ENCODE measurements at places on chromosomes 2 and 18. TPM values are rescaled to one million over a fixed set of nuclear protein-coding genes. Genes with fewer than 3 reads are reported as not detected.

- no peak for DNase-seq
Observed at GRCh38 chr2:165122521-165122920, 81.3 kb downstream of the SCN3A start.

DNA sequence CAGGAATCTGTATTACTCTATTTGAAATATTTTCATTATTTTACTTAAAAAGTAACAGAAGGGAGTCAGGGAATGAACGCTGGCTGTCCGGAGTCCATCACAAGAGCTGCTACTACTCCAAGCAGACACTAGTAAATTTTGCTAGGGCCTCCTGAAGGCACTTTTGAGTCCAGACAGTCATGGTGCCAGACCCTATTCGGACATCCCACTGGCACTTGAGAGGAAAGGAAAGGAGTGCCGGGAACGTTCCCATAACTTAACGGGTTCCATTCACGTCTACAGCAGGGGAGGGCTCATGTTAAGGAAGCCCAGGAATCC lies 563 bp upstream of the GMCL1 start:
- DNase-seq = no peak

GRCh38 chr18:50401888-50402287 lies 27.0 kb downstream of the SKA1 start:
- no peak for DNase-seq

GRCh38 chr18:69817335-69817940 lies 130.2 kb downstream of the CD226 start:
- peak; percentile 55 for DNase-seq

The SLC5A7 gene
- not detected for total RNA-seq

DNA sequence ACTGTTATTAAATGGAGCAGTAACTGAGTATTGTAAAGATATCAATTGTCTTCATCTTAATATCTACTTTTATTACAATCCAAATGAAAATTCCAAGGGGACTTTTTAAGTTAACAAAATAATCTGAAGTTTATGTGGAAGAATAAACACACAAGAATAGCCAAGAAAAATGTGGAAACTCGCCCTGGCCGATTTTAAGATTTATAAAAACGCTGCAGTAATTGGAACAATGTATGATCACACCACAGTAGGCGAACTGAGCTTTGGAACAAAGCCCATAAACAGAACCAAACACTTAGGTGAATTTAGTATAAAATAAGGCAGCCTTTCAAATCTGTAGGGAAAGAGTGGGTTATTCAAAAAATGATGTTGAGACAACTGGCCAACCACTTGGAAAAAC lies 96.3 kb downstream of the ANTXR1 start:
- no peak for DNase-seq

DNA sequence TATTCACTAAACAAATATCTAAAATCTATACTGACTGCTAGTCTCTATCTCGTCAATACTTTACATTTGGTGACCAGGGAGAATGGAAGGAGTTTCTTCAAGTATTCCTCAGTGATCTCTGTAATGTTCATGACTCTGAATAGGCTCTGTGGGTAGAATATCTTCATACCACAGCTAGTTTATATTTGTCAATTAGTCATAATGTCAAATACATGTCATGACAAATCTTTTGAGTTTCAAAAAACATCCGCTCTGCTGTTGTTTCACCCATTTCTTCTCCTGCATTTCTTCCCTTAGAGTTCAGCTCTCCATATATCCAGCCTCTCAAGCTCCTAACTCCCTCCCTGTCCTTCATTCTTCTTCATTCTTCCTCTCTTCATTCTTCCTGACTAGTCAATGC lies 206.5 kb upstream of the FANCL start:
- no peak for DNase-seq

DNA sequence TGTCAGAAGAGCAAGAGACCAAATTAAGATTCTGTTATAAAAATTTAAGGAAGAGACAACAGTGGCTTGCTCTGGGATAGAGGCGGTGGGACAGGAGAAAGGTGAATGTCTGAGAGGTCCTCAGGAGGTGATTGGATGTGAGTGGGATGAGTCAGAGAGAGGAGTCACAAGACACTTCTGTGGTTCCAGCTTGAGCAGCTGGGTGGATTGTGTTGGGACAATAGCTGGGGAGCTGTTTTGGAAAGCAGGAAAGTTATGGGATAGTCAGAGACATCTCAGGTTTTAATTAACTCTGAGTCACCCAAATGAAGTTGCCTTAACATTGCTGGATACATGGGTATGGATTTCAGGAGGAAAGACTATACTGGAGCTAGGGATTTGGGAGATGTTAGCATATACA lies 218.0 kb upstream of the TRIB2 start:
- peak; percentile 44 for DNase-seq

- DNase-seq = no peak
Observed at GRCh38 chr2:241703032-241703604, 1.3 kb downstream of the ING5 start.

GRCh38 chr2:183623227-183623626 lies 499.0 kb downstream of the NUP35 start:
- no peak for DNase-seq

The TTC21B gene
- total RNA-seq = 12.8 TPM

The ELOA2 gene
- total RNA-seq = not detected

DNA sequence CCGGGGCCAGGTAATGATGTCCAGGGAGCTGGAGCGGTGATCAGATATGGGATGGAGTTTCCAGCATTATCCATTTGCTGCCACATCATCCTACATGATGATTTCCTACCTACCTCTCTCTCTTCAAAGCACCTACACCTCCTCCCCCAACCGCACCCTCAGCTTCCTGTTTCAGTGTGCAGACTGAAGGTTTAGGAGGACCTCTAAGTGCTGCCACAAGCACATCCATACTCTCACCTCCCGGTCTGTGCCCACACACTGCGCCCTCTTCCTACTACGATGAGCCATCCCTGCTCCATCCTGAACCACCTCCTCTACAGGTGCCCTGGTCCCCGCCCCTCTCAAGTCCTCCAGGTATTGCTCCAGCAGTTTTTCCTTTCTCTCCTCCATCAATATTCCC lies 123.7 kb downstream of the ALPK2 start:
- DNase-seq = no peak

DNA sequence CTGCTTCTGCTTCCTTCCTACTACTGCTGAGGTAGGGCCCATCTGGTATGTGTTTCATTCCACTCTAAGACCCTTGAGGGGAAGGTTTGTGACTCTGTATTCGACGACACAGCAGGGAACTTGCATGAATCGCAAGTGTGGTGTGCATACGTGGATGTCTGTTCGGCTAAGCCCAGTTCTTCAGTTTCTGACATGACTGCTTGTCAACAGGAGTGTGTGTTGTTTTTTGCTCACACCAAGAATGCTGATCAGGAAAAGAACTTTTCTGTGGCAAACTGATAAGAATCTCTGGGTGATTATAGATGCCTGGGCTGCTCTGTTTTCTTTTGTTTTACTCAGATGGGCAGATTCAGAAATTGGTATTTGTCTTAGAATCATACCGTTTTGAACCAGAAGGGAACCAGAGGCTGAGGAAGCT lies 22.0 kb downstream of the TNFRSF11A start:
- DNase-seq = no peak

- no peak for DNase-seq
Observed at GRCh38 chr18:45666520-45666919, 51.2 kb downstream of the SLC14A2 start.

The NYAP2 gene
- total RNA-seq = not detected

The TLX2 gene
- 0.18 TPM for total RNA-seq

The NAGK gene
- 98.5 TPM for total RNA-seq

GRCh38 chr2:143608758-143609157 lies 479.5 kb downstream of the ARHGAP15 start:
- no peak for DNase-seq

DNA sequence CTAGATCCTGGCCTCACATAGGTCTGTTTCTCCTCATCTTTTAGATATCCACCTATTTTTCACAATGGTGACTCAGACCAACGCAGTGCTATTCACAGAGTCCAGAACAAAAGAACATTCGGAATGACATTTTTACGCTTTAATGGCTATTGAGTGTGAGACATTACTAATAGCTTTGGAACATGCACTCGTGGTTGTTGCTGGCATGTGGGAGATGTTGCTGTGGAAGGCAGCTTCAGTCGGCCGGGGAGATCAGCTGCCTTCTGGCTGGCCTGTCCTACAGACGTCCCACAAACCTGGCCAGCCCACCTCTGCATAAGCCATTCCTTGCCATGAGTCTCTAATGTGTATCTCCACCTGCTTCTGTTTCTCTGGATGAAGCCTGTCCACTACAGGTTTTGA lies 3.4 kb downstream of the MBP start:
- peak; percentile 92 for DNase-seq

The DSG3 gene
- total RNA-seq = not detected

The SIX3 gene
- total RNA-seq = not detected

The ST8SIA3 gene
- total RNA-seq = not detected

GRCh38 chr2:58866040-58866439 lies 624.9 kb upstream of the FANCL start:
- DNase-seq = no peak

The KIF1A gene
- not detected for total RNA-seq

The BCS1L gene
- total RNA-seq = 43.5 TPM

- no peak for DNase-seq
Observed at GRCh38 chr2:126978333-126978732, 79.6 kb downstream of the TEX51 start.

The ASXL3 gene
- total RNA-seq = not detected

GRCh38 chr2:140589696-140590095 lies 1541.1 kb downstream of the LRP1B start:
- DNase-seq = no peak

DNA sequence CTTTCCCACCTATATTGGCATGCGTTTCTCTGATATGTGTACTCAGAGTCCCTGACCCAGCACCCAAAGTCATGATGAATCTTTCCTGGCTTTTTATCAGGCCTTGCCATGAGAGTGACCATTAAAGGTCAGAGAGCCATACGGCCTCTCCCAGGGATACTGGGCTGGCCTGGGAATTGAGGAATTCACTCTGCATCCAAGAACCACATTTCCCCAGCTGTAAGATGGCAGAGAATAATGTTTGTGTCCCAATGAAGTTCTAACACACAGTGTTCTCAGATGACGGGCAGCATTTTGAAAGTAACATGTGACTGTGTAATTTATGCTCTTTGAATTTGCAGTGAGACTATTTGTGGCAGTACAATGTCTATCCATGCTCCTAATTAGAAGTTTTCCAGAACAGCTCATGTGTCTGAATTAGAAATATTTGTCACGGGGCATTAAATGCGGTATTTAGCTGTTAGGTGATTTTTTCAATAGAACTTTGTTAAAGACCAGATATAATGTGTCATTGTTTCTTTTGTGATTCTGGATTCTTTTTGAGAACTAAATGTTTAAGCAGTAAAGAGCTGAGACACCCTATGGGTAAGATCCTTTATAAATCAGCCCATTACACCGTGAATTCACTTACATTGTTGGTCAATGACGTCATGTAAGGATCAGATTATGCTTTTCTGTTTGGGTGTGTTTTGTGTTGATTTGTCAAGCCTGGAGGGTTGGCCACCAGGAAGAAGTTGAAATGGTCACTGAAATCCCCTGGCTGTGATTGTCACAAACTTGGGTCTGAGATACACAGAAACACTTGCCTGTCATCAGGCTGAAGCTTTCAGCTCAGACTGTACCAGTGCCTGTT lies 7.3 kb upstream of the SLC3A1 start:
- DNase-seq = peak; percentile 50

The MITD1 gene
- 14.7 TPM for total RNA-seq

DNA sequence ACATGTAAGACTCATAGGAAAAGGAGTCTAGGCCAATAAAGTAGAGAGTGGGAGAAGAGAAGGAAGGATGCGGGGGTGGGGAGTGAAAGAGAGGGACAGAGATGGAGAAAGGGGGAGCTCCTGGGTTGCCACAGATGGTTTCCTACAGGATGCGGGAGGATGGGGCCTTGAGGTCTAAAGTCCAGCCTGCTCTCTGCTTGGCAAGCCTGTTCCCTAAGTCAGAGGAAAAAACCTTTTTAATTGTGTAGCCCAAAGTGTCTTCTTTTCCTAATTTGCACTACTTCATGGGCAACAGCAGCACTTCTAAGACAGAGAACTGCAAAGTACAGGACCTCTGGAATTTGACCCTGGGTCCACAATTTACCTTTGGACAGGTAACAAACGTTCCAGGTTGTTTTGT lies 1.4 kb upstream of the FAM110C start:
- no peak for DNase-seq

The TBR1 gene
- total RNA-seq = 0.21 TPM

DNA sequence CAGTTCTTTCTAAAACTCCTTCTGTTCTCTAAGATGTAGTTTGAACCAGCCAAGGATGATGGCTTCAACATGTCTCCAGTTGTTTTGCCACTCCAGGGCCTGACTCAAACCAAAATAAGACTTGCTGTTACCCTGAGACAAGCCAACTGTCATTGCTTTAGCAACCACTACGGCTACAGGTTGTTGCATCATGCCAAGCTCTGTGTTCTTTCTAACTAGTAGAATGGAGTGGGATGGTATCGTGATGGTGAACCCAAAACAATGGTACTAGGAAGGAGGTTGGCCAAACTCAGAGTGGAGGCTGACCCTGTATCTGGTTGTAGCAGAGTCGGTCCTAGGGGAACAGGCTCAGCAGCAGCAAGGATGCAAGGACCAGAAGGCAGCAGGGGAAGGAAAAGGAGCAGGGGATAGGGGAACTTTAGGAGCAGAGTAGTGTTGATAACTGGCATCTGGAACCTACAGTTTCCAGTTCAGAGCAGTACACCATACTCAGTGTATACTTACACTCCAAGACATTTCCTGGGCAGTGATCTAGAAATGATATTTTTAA lies 51.6 kb downstream of the PDK1 start:
- DNase-seq = no peak

- DNase-seq = no peak
Observed at GRCh38 chr2:208147759-208148158, 1.8 kb upstream of the CRYGB start.

Measured in HFFc6 (cell line).